Activated naive CD4-positive, alpha-beta T cell treated with anti-CD3 and anti-CD28 coated beads for 36 hours (primary cell): ENCODE measurements at places on chromosomes 12 and 14. TPM values are rescaled to one million over a fixed set of nuclear protein-coding genes. Genes with fewer than 3 reads are reported as not detected.
A peak's percentile ranks its signal among the peaks of the same experiment; 100 is the strongest.

The ELK3 gene
- total RNA-seq: 11.4 TPM

The BATF gene
- 178 TPM for total RNA-seq

- DNase-seq: no peak
- H3K4me1 ChIP-seq: no peaks in the 10 kb centered on the region
- no peak overlapping the region for H3K4me3 ChIP-seq
- H3K36me3 ChIP-seq: no peaks in the 10 kb centered on the region
These were observed 71.5 kb upstream of the ARHGAP5 start for GRCh38 chr14:32005628-32006027.

DNA sequence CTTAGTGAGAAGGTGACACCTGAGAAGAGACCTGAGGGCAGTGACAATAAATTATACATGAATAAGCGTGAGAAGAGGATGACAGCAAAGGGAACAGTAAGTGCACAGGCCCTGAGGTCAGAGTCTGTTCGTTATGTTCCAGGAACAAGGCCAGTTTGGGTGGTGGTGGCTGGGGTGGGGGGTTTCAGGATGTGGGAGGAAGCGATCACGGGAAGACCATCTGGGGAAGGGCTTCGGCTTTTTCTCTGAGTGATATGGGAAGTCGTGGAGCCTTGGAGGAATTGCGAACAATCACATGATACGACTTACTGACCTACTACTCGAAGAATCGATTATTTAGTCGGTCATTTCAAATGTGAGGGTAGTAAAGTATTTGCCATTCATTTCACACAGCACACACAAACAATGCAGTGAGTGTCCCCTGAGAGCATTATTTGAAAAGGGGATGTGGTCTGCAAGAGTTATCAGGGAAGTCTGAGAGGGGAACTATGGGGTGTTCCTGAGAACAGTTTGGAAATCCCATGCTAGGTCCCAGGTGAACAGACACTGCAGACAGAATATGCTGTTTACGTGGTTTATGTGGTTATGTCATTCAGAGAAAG is 94.7 kb downstream of the SLC38A1 start:
- H3K36me3 ChIP-seq: no peaks in the 10 kb centered on the region
- no peaks in the 10 kb centered on the region for H3K27me3 ChIP-seq
- H3K4me3 ChIP-seq: no peak overlapping the region
- DNase-seq: no peak
- H3K27ac ChIP-seq: no peak overlapping the region

DNA sequence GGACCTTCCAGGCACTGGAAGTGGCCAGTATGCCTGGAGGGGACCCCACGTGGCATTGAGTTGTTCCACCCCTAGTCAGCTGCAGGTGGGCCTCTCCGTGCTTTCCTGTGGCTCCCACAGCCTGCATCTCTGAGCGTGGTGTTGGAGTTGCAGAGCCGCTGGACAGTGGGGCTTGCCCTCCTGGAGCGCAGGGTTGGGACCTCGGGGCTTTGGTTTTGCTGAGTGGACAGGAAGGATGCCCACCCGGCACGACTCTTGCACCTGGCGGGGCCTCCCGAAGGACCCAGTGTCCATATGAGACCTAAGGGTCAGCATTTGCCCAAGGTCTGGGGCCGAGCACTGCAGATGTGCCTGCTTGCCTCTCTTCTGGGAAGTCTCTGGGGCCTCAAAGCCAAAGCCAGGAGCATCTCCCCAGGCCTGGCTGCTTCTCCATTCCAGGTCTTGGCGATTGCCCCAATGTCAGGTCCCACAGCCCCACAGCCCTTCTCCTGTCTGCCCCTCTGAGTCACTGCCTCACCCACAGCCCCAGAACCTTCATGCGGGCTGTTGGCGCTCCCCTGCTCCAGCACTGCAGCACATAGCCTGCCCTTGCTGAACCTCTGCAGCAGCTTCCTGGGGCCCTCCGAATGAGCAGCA is 1.5 kb downstream of the PACS2 start:
- no peak for DNase-seq
- no peaks in the 10 kb centered on the region for H3K36me3 ChIP-seq
- H3K4me3 ChIP-seq: peak overlapping the region; percentile 85
- H3K27ac ChIP-seq: no peak overlapping the region

DNA sequence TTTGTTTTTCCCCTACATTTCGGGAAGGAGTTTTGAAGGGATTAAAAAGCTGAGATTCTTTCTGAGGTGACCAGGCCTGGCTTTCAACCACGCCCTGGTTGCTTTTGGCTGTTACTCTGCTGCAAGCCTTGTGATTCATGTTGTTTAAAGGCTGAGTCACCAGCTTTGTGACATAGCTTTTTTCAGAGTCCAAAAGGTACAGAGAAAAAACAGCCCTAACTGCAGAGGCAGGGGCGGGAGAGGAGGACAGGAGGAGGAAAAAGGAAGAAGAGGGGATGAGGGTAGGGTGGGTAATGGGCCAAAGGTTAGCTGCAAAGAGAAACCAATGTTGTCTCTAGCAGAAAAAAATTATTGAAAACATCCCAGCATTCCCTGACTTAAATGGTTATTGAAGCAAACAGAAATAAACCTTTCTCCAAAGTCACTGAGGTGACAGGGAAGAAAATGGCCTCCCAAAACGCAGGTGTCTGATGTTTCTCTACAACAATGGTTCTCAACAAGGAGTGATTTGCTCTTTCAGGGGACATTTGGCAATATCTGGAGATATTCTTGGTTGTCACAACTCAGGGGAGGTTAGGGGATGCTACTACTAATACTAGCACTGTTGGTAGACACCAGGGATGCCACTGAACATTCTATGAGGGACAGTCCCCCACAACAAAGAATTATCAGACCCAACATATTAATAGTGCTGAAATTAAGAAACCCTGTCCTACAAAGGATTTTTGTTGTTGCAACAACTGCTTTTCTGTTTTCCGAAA is 2.1 kb upstream of the UBC start:
- H3K27ac ChIP-seq: peak overlapping the region; percentile 100
- H3K4me3 ChIP-seq: peak overlapping the region; percentile 73
- peaks cover 79% of the 10 kb centered on the region for H3K4me1 ChIP-seq
- DNase-seq: peak; percentile 71
- peaks cover 6% of the 10 kb centered on the region for H3K27me3 ChIP-seq
- H3K36me3 ChIP-seq: peaks cover 28% of the 10 kb centered on the region
